ENCODE measurements at places on chromosomes 2 and 18.
A peak's percentile ranks its signal among the peaks of the same experiment; 100 is the strongest.

DNA sequence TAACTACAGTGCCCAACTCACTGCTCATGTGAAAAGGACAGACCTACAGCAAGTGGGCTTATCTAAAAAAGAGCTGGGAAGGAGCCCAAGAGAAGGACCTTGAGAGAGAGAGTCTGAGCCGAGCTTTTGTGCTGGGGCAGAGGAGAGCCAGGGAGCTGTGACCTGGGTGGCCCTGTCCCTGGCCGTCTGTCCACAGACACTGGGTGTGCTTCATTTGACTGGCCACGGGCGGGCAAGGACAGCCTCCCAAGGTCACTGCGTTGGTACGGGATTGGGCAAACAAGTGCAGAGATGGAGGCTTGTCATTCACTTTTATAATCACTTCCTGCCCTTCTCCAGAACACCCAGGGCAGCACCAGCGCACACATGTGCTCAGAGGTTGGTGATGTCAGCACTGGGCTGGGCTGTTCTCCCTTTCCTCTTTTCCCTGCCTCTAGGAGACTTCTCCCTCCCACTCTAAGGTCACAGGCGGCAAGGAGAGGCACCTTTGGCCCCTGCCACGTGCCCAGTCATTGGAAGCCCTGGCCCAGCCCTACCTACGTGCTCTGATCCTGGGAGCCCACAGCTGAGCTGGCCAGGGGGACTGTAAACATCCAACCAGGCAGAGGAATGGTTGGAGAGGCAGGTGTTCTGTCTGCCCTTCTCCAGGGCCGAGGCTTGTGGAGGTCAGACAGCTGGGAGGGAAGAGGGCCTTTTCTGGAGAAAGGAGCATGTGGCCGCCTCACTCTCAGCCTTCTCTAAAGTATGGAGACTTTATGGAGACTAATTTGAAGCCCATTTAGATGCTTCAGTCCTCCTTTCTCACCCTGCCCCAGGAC, 6.4 kb upstream of the PSD4 start:
- no peak for DNase-seq

GRCh38 chr18:70653671-70654070, 364.8 kb downstream of the SOCS6 start:
- no peak for DNase-seq

DNA sequence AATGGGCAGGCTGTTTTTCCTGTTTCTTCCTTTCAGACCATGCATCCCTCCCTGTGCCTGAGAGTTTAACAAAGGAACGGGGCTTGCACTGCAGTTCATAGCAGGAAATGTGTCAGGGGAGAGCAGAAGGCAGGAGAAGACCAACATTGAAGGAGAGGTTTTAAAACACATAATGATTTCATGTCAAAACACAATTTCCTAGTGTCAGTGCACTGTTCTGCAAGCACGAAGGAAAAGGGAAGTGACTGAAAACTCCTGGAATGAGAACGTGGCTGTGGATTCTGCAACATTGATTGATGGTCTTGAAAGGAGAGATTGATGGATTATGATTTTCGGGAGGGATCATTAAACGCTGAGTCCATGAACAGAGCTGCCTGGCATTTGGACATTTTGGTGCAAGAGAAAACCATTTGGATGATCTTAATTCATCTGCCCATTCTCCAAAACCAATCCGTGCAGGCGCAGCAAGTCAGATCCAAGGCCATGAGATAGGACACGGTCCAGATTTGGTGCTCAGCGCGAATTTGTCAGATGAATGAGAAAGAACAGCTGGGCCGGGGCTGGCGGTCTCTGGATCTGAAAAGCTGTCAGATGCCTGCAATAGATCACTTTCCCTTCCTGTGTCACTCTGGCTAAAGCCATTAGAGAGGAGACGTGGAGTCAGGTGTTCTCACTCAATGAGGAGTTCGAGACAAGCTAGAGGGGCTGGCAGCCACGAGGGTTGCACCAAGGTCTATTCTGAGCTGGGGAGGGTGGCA, 38.4 kb downstream of the C1QL2 start:
- no peak for DNase-seq

DNA sequence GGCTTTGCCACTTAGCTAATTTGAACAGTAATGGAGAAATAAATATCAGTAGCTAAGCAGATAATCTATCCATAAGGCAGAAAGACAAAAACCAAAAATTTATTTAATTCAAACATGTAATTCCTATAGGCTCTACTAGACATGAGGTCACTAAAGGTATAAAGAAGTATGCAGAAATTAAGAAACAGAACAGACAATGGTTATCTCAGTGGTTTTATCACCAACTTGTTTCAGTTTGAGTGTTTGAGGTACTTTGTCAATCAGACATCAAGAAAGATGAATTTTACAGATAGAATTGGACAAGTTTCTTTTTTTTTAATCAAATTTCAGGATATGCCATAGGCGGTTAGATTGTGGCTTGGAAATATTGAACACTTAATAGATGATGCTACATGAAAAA, 67.4 kb upstream of the ZEB2 start:
- no peak for DNase-seq

- DNase-seq = no peak
These were observed 231.9 kb downstream of the DYSF start for GRCh38 chr2:71685073-71685848.

DNA sequence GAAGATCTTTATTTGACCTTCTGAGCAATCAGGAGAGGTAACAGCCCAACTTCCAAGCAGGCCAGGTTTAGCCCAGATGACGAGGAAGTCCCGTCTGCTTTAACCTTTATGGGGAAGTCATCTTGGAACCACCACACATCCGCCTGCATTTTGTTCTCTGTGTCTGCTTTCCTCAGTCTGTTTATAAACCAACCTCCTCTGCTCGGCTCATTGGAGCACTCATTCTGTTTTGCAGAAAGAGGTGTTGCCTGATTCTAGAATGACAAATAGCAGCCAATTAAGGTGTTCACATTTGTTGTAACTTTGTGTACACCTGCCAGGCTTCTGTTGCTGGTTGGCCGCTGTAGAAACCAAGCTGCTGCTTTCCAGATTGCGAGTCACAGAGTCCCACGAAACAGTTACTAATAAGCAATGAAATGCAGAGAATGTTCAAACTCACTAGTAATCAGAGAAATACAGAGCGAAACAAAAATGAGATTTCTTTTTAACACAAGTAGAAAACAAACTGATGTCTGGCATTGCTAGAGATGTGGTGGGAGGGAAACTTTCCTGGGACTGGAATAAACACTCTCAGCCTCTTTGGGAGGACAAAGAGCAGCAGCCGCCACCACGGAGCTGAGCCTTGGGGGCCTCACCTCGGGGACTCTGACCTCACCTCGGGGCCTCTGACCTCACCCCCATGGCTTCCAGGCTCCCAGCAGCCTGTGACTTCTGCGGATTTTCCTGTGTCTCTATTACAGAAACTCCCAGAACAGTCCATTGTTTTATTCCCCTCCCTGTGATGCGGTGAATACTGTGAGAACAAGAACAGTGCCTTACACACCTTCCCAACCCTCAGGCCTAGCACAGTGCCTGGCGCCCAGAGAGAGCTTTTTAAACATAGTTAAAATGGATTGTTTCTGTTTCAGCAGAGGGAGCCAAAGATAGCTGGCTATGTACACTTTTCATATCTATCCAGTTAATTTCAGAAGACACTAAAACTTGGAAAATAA, 64.0 kb downstream of the MBP start:
- DNase-seq = no peak

DNA sequence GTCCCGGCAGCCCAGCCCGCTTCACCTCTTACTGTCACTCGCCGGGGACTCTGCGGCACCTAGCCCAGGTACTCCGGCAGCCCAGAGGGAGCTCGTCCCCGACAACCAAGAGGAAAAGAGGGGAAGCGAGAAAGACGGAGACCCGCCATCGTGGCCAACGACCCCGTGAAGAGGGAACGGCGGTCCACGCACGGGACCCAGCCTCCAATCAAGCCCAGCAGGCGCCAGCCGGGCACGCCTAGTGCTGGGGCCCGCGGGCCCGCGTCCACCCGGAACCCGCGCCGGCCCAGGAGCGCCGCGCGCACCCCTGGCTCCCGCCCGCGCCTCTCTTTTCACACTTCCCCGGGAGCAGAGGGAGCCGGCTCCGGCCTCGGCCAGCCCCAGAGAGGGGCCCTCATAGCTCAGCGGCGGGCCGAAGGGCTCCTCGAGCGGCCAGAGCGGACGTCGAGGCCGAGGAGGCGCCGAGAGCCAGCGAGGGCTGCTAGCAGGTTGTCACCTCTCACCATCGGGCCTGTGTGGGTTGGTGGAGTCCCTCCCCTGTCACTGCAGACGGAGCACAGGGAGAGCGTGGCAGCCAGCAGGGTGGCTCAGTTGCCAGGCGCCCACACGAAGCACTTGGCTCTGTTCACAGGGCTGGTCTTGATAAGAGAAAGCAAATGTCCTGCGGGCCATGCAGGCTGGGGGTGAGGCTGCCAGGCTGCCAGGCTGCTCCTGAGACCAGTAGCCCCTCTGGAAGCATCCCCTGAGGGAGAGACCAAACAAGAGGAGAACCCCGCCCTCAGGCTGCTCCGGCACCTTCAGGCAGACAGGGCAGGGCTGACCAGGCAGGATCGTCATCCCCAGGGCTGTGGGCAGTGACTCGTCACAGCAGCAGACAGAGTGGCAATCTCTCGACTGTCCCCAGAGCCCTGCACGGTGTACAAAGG, 36.9 kb upstream of the KLF11 start:
- no peak for DNase-seq

GRCh38 chr2:69163109-69163508, 150.1 kb downstream of the ANTXR1 start:
- DNase-seq = peak; percentile 90
